ENCODE measurements at places on chromosomes 1 and 21.

GRCh38 chr1:37105911-37106310, 71.6 kb upstream of the GRIK3 start:
- DNase-seq: no peak

DNA sequence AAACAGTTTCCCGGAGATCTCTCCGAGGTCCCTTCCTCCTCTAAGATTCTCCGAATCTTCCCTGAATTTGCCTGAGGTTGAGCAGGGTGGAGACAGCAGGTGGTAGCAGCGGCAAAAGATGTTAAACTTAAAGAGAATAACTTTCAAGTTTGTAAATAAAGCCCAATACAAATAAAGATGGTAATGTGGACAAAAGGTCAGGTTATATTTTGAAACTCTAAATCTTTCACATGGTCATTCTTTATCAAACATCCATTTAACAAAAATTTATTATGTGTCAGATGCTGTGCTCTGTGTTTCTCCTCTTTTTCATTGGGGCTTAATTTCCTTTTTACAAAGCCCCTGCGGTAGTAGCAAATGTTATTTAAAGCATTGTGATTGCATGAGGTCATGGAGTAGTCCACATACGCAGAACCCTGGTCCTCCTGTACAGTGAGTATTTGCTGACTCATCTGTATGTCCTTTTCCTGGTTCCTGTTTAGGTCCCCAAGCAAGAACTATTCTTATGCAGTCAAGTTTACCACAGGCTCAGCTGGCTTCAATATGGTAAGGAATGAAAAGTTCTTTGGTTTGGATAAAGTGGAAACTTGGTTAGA, 119.2 kb downstream of the ITSN1 start:
- no peak for DNase-seq

- DNase-seq: no peak
These were observed 221.3 kb upstream of the KCTD3 start for GRCh38 chr1:215345766-215346165.

- no peak for DNase-seq
These were observed 486 bp downstream of the NIPAL3 start for GRCh38 chr1:24415910-24416665.

DNA sequence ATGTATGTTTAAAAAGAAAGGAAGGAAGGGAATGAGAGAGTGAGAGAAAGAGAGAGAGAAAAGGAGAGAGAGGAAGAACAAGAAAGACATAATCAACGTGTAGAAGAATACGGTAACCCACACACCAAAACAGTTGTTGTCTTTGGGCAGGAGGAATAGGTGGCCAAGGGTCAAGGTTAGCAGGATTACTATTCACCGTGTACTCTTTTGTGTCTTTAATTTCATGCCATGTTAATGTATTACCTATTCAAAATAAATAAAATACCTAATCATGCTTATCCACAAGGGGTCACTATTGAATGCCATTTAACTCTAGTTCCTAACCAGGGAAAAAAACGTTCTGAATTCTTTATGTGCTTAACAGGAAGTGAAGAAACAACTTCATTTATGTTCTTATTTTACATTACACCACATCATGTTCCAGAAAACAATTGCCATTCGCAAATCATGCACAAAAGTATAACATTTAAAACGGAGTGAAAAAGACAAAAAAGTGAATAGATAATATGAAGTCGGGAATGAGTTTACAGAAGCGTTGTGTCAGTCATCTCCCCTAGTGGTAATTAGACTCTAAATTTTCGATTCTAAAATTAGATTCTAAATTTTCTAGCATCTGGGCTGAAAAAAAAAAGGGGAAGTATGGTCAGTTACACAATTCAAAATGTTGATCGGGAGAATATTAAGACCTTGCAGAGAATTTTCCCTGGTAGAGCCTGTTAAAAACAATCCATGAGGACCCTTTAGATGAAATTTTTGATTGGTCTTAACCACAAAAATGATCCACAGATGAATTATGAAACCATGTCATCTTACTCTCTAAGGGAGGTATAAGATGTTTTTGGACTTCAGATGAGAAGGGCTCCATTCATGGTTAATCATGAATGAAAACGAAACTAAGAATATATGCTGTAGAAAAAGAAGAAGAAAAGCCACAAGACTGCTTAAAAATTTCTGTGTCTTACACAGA, 700 bp upstream of the KMO start:
- DNase-seq: no peak

GRCh38 chr1:227273557-227273956, 44.7 kb downstream of the CDC42BPA start:
- DNase-seq: no peak

DNA sequence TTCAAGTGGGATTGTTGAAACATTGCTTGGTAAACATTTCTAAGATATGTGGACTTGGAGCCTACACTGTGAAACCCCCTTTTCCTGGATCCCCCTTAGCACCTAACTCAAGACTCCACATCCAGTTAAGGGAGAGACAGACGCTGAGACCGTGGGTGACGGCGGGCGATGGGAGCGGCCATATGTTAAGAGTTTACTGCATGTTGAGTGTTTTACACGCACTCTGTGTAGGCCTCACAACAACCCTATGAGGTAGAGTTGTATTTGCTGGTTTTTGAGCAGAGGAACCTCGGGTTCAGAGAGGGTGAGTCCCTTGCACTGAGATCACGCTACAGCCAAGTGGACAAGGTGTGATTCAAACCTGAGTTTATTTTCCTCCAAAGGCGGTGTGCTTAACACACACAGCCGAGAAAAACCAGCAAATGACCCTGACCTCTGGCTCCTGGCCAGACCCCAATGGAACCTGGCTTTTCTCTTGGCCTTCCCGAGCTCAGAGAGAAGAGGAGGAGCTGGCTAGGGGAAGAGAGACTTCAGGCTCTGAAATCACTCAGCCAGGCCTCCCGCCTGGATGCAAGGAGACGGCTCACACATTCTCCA, 46.9 kb upstream of the GOLT1A start:
- no peak for DNase-seq

GRCh38 chr1:32045772-32046171, 27.0 kb upstream of the TMEM39B start:
- no peak for DNase-seq

- no peak for DNase-seq
These were observed 103.2 kb downstream of the BEND5 start for GRCh38 chr1:48673332-48674105.

DNA sequence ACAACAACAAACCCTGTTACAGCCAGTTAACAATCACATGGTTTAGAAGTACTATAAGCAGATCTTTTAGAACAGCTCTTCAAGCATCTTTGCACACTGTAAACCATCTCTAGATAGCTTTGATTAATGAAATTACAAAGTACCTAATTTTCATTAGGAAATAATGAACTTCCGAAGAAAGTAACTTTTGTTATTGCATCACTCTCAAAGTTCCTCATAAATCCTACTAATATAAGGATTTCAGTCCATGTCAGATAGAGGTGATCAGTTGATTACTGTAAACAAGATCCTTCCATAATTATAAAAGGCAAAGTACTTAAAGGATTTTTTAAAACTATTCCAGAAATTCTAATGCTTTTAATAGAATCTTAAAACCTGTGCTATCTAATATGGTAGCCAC, 58.2 kb downstream of the FAF1 start:
- no peak for DNase-seq

All from left cardiac atrium (tissue), 4 donors.